ENCODE measurements at places on chromosomes 1 and 21. TPM values are rescaled to one million over a fixed set of nuclear protein-coding genes. Genes with fewer than 3 reads are reported as not detected.

Gene HCRTR1
- total RNA-seq: not detected

Gene CLIC6
- 15.7 TPM for total RNA-seq

DNA sequence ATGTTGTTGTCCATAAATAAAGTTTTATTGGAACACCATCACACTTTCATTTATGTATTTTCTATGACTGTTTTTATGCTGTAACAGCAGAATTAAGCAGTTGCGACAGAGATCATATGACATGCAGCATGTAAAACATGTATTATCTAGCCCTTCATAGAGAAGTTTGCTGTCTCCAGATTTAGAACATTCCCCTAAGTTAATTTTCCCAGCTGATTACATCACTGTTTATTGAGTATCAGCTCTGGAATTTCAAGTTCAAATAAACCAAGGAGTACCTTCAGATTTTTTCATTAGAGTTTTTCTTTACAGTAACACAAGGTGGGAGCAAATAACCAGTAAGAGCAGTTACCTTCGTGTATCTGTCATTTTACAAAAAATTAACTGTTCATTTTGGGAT lies 792.8 kb downstream of the USP25 start:
- DNase-seq: no peak

Gene FMOD
- 6.4 TPM for total RNA-seq

DNA sequence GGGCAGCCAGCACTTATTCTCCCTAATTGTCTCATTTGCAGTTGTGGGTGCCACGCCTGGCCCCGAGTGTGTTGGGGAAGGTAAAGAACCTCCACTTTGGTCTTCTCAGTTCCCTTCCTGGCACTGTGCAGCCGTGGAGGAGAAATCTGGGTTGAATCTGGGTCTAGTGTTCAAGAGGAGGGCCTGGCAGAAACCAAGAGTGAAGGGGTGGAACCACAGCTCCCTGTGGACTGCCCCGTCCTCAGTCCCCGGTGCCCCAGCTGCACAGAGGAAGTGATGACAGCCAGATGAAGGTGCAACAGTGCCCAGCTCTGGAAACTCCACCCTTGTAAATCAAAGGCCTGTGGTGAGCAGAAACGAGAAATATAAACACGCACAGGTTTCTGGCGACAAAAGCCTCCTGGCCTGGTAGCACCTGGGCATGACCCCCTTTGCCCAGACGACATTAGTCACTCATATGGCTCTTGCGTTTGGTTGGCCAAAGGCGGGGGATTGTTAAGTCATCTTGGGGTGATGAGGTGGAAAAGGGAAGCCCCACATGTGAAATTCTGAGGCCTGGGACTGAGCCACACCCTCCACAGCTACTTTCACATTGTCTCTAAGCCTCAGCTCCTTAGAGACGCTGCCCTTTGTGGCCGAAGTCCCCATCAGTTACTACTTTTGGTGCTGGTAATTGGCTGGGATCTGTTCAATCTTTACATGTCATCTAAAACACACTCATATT lies 4.2 kb upstream of the ECE1 start:
- peak; percentile 66 for DNase-seq

- no peak for DNase-seq
These were observed 8.0 kb upstream of the RGS13 start for GRCh38 chr1:192627901-192628300.

- no peak for DNase-seq
These were observed 7.5 kb upstream of the ZNF648 start for GRCh38 chr1:182069028-182069466.

GRCh38 chr1:111195002-111195684 lies 5.3 kb downstream of the DENND2D start:
- no peak for DNase-seq

DNA sequence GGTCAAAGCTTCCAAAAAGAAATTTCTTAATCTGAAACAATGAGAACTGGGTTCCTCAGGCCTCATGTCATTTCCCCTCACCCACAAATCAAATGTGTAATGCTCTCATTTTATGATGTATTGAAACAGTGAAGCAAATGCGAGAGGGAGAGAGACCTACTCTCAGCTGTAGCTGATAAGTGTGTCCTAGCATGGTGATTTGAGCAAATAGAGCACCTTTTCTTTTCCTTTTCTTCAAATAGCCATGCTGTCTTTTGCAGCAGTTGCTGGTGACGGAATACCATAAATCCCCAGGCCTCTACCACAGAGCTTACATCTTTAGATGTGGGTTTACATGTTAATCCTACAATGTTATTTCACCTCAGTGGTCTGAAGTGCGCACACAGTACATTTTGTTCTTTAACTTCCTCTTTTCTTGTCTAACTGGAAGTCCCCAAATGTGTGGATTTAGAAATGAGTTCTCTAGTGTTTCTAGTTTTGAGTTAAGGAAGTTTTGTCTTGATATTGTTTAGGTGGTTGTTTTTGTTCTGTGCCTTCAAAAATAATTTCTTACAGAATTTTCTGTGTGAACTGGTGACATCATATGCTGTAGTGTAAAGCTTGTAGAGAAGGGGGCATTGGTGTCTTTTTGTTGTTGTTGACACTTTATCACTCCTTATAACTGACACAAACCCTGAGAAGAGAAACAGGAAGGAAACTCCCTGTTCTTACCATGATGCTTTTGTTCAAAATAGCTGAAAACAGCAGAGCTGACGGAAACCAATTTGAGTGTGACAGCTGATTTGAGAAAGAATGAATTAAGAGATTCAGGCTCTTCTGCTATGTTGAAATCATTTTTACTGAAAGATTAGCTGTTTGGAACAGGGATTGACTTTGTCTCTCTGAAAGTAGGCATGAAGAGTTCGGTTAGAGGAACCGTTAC lies 12.2 kb downstream of the SMAP2 start:
- DNase-seq: no peak

DNA sequence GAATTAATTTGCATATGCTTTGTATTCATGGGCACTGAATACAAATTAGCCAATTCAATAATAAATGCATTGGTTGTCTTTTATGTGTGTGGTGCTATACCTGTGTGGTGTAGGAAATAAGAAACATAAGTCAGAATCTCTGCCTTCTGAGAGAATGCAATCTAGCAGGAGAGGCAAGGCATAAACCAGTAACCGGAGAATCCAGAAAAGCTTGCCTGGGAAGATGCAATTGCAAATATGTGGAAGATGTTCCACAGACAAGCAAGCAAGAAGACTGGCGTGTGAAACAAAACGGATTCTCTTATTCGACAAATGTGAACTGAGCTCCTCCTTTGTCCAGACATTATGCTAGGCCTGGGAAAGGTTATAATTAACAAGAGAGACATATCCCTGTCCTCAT lies 134.3 kb downstream of the NR5A2 start:
- DNase-seq: no peak

DNA sequence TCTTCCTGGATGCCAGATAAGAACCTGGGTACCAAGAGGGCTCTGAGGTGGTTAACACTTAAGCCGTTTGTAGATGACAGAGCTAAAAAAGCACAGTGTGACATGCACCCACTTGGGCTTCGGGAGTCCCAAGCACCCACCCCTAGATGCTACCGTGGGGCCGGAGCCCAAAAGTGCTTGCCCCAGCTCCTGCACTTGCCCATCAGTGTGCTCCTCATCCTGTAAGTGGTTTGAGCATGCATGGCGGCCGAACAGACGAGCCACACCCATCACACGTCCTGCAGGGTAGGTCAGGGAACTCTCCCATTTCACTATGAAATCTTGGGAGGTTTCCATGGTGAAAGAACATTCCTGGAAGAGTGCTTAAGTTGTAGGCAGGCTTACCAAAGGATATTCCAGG lies 158.9 kb upstream of the TNR start:
- DNase-seq: no peak

Gene TGFB2
- 6.6 TPM for total RNA-seq

GRCh38 chr1:33684396-33685179 lies 179.3 kb upstream of the HMGB4 start:
- no peak for DNase-seq

GRCh38 chr1:85607921-85608265 lies 27.3 kb downstream of the CCN1 start:
- no peak for DNase-seq

DNA sequence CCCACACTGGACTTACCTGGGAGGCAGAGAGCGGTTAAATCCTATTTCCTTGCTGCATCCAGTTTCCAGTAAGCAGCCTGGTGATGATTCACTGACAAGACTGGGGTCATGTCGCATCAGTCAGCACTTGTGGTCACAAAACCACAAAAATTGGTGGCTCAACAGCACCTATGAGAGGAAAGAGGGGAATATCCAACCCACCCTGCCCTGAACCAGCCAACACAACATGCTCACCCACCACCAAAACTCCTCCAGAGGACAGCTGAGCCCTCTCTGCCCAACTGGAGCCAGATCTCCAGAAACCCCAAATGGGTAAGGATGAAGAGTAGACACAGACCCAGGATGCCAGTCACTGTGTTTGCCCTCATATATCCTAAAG lies 64.0 kb downstream of the CD46 start:
- DNase-seq: no peak

DNA sequence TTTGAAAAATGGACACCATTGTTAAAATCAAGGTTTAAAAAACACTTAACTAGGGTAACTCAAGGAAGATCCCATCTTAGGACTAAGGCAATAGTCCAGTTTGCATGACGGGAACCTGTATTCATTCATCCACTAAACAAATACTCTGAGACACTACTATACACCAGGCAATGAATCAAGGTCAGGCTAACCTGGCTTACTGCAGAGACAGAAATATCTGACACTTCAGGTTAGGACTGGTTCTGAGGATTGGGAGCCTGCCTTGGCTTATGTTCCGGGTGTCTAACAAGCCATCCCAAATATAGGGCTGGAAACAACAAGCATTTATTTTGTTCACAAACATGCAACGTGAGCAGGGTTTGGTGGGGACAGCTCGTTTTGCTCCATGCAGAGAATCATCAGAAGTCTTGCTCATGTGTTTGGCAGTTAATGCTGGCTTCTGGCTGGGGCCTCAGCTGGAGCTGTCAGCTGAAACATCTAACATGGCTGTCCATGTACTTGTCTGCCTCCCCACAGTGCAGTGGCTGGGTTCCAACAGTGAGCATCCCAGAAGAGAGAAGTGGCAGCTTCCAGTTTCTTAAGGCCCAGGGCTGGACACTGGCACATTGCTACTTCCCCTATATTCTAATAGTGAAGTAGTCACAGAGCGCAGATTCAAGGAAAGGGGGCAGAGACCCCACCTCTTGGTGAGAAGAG lies 37.0 kb upstream of the CAMK1G start:
- no peak for DNase-seq

DNA sequence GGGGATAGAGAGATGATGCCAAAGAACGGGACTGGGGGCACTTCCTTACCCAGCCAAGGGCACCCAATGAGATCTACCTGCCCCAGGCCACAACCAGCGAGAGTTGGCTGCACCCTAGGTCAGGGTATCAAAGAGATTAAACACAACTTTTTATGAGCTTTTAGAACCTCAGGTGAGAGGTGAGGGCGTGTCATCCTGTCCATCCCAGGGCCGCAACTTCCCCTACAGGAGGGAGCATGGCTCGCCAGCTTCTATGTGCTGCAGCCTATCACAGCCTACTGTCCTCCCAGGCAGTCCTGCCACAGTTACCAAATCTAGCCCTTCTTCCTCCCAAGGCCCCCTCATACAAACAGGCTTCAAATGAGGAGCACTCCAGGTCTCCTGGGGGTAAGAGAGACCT lies 12.9 kb downstream of the TMEM9 start:
- DNase-seq: no peak

GRCh38 chr1:41382480-41383090 lies 21.4 kb downstream of the FOXO6 start:
- DNase-seq: peak; percentile 59

Gene KCNJ10
- total RNA-seq: not detected

GRCh38 chr1:11571906-11572616 lies 82.2 kb downstream of the FBXO2 start:
- no peak for DNase-seq

Gene RNF207
- 79.1 TPM for total RNA-seq

Gene BMP8A
- 2.4 TPM for total RNA-seq

Gene DNAJC28
- total RNA-seq: 7.5 TPM

- no peak for DNase-seq
These were observed 1.5 kb downstream of the QSOX1 start for GRCh38 chr1:180156201-180156600.

Gene GJC2
- total RNA-seq: 0.49 TPM

DNA sequence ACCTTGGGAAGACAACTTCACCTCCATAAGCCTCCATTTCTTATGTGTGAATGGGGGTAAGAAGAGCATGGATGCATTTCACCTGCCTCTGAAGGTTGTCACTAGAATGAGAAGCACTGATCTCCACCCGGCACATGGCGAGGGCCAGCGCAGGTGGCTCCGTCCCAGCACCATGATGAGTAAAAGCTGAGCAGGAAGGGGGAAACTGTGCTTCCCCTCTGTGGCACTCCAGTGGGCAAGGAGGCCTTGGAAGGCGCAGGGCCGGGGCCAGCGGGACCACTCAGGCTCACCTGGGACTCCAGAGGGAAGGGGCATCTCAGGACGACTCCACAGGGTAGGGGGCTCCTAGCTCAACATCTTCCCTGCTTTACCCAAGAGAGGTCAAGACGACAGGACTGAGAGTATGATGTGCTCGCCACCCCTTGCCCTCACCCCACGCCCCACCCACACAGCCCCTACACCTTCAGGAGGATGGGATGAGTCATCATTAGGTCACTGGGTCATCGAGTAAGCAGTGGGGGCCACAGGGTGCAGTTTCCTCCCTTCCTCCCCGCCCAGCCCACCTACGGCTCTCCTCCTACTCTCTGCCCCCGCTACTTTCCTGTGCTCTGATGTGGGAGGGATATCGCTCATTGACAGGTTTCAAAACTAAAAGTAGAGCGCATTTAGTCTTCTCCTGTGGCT lies 112.1 kb downstream of the HIVEP3 start:
- no peak for DNase-seq

Gene VHLL
- not detected for total RNA-seq

Gene FCRLB
- 0.48 TPM for total RNA-seq

Gene IARS2
- total RNA-seq: 84.6 TPM

DNA sequence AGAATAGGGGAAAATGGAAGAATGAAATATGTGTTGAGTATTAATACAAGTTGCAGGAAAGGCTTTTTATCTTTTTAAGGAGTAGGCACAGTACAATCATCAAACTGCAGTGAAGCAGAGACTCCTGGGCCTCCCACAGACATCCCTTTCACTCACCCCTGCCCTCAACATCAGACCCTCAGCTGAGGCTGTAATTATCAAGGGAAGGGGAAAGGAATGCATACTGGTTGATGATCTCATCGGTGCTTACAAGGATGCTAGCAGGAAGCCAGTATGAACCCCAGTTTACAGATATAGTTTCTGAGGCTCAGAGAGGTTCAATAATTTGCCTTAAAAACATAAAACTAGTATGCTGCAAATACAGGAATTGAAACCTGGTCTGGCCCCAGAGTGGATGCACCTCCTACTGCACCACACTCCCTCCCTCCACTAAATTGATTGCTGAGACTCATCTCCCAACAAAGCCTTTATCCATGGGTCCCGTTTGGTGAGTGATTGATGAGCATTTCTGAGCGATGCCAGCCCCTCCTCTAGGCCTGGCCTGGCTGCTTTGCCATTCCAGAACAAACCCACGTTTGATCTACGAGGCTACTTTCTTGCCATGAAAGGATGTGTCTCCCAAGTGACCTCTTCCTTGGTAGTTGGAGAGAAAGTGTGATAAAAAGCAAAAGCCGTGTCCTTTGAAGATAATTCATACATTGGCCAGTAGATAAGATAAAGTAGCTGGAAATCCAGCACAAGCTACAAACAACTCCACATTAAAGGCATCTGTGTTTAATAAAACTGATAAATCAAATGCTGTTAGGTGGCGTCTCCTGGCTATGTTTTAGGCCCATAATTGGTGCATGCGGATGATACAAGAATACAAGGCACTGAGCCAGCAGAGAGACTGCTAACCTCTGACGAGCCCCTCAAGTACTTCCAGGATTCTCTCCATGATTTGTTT lies 233.9 kb upstream of the CAMK1G start:
- DNase-seq: no peak
